NCI-H1694 treated with DMSO at 0.1 percent for 48 hours (cell line): ENCODE measurements at places on chromosomes 16 and 17.

DNA sequence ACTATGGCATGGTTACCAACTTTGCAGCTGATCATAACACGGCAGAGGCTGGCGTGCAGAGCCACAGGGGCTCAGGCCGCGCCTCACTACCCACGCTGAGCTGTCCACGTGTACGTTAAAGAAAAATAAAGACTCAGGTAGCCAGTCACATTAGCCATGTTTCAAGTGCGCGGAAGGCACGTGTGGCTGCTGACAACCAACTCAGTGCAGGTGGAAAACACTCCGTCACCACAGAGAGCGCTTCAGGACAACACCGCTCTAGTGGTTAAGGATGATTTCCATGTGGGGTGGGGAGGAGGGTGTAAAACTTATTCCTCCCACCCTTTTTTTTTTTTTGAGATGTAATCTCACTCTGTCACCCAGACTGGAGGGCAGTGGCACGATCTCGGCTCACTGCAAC, 33.8 kb downstream of the ZCCHC14 start:
- no peak for DNase-seq

DNA sequence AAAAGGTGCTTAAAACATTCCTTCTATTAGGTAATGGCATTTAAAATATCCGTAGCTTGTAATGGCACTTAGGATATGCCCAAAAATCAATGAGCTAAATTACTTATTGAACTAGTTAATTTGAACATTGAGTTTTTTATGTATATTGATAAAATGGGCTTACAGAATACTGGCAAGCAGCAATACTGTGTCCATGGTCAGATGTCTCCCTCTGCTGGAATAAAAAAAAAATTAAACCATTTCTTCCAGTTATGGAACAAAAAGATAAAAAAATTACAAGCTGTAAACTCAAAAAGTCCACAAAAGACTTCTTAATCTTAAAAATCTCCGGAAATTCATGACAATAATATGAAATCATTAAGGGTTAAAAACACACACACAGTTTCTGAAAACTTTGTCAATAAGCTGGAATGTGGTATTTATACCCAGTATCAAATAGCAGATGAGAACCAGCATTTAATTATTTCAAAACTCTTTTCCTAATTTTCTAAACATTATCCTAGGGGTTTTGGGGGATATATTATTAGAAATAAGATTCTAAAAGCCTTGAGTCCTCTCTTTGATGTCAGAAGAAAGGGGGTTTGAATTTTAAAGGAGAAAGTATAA, 21.5 kb upstream of the PSMD7 start:
- DNase-seq: peak; percentile 41

DNA sequence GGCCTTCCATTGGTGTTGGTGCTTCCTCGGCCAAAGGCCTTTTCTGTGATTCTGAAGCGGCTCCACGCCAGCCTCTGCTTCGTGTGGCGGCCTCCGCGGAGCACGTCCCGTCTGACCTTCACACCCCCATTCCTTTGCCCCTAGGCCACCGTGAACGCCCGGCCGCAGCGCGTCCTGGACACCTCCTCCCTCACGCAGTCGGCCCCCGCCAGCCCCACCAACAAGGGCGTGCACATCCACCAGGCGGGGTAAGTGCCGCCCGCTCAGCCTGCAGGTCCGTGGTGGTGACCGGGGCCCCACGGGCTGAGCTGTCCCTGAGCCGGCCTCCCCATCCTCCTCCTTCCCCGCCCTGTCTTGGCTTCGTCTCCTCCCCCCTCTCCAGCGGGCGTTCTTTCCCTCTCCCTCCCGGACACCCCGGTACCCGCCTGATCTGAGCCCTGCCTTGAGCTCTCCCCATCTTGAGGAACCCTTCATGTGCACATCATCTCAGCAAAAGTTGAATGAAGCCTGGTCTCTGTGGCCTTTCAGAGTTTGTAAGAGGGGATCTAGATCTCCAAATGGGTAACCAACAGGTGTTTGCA, 69.0 kb upstream of the CHMP6 start:
- no peak for DNase-seq

DNA sequence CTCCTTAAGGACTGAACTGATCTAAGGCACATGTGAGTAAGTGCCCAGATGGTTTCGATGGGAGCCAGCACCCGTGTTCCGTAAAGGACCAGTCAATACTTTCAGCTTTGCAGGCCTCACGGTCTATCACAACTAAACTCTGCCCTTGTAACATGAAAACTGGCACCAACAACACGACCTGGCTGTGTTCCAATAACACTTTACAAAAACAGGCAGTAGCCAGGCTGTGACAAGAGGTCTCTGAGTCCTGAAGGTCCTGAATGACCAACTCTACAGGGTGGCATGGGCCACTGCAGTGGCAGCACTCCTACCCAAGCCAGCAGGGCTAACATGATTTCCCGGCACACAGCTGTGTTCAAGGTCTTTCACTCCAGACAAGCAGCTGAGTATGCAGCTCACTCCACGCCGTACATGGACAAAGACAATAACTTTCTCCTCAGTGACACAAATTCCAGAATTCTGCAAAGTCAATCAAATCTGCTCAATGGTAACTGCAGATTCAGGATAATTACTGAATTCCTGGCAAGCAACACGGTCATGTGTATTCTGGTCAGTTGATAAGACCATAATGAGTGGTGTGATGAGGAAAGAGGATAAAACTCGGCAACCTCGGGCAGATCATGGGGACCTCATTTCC, 15.3 kb downstream of the NPLOC4 start:
- no peak for DNase-seq
